Activated CD8-positive, alpha-beta memory T cell treated with anti-CD3 and anti-CD28 coated beads, Interleukin-2, amount 50 U/mL, for 48 hours (primary cell): ENCODE measurements at places on chromosomes 1 and 21.

DNA sequence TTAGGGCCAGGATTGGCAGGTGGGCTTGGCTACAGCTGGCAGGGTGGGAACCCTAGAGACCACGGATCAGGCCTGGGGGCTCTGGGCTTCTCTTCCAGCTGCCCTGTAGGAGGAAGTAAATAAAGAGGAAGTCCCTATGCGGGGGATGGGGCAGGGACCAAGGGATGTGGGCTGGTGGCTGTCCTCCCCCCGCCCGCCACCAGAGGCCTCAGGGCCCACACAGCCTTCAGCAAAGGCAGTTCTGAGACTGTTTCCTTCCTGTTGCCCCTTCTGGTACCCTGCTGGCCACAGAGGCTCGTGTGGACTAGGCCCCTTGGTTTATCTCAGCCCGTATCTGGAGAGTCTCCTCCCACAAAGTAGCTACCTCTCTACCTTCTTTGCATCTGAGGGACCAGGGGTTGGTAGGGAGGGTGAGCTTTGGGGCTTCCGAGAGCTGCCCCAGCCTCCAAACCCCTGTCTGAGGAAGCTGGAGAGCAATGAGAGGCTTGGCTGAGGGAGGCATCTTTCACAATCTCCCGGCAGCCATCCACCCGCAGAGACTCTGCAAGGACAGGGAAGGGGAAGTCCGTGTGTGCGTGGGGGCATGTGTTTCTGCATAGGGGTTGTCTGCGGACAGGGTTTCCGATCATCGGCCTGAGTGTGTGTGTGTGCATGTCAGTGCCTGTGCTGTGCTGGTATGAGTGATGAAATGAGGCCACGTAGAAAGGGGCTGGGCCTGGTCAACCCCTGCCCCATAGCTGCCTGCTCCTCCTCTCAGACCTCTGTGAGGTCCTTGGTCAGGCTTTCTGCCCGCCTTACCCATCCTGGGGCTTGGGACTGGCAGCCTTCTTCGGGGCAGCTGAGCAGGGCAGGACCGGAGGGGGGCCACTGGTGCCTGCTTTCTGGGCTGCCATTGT lies 12.5 kb downstream of the RPS6KA1 start:
- DNase-seq, result peak; percentile 90

DNA sequence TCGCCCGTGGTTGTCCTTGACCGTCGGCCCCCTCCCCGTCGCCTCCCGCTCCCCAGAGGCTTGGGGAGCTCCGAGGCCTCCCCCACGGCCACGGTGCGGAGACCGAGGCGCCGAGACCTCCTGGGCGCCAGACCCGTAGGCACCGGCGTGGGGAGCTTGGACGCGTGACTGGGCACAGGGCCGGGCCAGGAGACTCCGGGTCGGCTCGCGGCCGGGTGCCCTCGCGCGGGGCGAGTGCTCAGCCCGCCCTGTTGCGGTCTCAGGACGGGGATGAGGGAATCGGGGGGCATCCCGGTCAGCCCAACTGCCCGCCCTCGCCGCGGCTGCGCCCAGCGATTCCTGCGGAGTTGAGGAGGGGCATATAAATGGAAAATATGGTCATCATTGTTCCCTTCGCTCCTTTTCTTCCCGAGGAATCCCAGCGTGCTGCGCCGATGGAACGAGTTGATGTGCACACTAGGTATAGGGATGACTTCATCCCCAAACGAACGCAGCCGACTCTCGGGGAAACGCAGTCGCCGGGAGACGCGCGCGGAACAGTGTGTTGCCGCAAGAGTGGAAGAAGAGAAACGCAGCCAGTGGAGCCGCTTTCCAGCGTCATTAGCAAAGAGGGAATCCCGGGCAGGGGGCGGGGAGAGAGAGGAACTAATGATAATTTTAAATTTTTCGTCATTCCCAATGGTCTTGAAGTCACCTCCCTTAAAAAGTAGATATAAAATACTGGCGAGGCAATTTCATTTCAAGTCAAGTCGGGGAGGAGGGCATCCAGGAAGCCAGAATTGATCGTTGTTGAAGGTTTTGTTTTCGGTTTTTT lies 747 bp upstream of the ENAH start:
- DNase-seq, result peak; percentile 66

- DNase-seq, result no peak
These were observed 573.8 kb upstream of the NR5A2 start for GRCh38 chr1:199453723-199454122.

- DNase-seq, result no peak
These were observed 72.7 kb downstream of the FBXO2 start for GRCh38 chr1:11581445-11581991.

DNA sequence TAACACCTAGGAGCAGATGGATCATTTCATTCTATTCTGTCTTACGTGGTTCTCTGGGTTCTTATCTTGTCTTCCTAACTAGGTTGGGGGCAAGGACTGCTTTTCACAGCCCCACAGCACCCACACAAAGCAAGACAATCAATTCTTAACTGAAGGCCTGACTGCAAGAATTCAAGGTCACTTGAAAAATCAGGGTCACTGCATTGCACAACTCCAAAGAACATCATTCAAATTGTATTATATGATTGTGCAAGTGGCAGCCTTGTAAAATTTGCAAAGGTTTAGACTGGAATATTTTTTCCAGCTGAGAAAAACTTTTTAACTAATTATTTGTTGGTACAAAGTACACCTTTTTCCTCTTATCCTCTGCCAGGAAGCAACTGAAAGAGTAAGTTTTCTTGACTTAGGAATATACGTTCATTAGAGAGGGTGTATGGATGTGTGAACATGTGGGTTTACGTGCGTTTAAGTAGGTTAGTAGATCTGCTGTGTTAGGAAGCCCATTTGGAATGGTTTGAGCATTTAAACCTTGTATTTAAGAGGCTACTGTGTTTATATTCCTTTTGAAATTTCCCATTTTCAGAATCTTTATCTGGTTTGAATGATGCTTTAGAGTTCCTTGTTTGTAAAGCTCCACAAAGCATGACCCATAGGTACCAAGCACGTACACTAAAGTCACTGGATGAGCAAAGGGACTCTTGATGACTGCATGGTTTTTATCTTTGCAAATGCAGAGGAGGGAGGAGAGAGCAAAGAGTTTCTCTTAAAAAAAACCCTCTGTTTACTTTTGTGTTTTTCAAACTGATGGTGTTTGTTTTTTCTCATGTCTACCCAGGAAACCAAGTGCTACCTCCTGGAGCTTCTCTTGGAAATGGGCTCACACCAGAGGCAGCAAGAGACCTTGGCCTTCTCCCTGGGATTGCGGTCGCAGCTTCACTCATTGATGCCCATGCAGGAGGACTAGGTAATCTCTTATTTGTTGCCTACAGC lies 214.9 kb downstream of the FGGY start:
- no peak for DNase-seq

GRCh38 chr1:23616292-23616824 lies 57.1 kb upstream of the ID3 start:
- DNase-seq, result no peak

DNA sequence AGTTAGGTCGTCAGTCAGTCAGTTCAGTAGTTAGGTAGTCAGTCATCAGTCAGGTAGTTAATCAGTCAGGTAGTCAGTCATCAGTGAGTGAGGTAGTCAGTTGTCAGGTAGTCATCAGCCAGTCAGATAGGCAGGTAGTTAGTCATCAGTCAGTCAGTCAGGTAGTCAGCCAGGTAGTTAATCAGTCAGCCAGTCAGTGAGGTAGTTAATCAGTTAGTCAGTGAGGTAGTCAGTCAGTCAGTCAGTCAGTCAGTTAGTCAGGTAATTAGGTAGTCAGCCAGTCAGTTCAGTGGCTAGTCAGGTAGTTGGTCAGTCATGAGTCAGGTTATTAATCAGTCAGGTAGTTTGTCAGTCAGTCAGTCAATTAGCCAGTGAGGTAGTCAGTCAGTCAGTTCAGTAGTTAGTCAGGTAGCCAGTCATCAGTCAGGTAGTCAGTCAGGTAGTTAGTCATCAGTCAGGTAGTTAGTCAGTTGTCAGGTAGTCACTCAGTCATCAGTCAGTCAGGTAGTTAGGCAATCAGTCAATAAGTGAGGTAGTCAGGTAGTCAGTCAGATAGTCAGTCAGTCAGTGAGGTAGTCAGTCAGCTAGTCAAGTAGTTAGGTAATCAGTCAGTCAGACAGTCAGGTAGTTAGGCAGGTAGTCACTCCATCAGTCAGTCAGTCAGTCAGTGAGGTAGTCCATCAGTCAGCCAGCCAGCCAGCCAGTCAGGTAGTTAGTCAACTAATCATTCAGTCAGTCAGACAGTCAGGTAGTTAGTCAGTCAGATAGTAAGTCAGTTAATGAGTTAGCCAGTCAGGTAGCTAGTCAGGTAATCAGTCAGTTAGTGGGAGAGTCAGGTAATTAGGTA lies 16.2 kb downstream of the KRTAP10-1 start:
- no peak for DNase-seq

DNA sequence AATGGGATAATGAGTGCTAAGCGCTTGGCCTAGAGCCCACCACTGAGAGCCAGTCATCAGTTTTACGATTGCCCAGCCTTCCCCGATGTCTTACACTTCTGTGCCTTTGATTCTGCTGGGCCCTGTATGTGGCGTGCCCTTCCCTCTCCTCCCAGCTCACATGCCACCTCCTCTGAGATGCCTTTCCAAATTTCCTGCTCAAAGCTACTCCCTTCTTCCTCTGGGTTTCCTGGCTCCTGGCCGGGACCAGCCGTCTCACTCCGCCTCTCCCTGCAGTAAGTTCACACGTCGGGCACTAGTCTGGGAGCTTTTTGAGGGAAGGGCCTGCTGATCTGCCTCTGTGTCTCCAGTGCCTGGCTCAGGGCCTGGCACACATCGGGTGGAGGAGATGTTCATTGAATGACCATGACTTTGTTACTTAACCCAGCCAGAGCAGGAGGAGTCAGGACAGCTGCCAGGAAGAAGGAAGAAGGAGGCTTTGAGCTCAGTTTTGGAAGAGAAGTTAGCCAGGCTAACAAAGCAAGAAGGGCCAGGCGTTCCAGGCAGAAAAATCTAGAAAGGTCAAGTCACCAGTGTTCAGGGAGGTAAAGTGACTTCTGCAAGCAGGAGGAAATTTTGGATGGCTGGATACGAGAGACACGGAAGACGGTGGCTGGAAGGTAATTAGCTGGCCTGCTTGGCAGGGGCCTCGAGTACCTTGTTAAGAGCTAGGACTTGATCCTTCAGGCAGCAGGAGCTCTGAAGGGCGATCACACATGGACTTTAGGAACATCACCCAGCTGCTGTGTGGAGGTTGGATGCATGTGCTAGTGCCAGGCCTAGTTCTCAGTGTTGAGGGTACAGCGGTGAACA lies 63.6 kb downstream of the EPHB2 start:
- DNase-seq, result no peak

GRCh38 chr1:162943622-162944021 lies 82.6 kb upstream of the CCDC190 start:
- no peak for DNase-seq

GRCh38 chr1:44262816-44263567 lies 49.7 kb downstream of the DMAP1 start:
- no peak for DNase-seq

DNA sequence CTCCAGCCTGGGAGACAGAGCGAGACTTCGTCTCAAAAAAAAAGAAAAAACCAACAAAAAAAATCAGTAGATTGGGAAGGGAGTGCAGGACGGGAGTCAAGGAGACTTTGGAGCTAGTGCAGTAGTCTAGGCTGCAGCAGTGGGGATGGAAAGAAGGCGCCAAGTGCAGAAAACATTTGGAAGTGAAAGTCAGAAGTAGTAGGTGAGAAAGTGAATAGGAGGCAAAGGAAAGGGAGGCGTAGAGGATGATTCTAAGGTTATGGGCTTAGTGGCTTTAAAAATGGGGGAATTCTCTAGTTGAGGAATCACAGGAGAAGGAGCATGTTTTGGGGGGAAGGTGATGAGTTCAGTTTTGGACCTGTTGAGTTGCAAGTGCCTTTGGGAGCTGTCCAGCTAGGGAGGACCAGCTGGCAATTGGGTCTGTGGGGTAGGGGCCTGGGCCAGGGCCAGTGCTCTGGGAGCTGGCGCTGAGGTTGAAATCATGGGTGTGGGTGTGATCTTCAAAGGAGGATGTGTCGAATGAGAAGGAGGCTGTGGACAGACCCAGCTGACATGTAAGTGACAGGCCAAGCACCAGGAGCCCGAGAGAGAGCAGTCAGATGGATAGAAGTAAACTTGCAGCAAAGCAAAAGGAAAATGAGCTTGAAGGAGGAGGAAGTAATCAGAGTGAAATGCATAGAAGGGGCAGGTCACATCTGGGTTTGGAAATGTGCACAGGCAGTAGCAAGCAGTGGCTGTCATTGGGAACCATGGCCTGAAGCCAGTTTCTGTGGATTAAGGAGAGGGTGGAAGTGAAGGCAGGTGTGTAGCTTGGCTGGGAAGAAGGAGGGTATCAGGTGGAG lies 15.8 kb downstream of the TMCC2 start:
- no peak for DNase-seq
